ENCODE measurements at places on chromosomes 11 and 22.

GRCh38 chr11:129930296-129930695 is 34.9 kb upstream of the NFRKB start:
- DNase-seq = no peak

- DNase-seq = no peak
Observed at GRCh38 chr11:83726316-83726715, 440.1 kb upstream of the CCDC90B start.

GRCh38 chr11:104163100-104164027 is 583 bp downstream of the PDGFD start:
- no peak for DNase-seq

- no peak for DNase-seq
Observed at GRCh38 chr11:61896665-61897386, 5.5 kb upstream of the FADS3 start.

DNA sequence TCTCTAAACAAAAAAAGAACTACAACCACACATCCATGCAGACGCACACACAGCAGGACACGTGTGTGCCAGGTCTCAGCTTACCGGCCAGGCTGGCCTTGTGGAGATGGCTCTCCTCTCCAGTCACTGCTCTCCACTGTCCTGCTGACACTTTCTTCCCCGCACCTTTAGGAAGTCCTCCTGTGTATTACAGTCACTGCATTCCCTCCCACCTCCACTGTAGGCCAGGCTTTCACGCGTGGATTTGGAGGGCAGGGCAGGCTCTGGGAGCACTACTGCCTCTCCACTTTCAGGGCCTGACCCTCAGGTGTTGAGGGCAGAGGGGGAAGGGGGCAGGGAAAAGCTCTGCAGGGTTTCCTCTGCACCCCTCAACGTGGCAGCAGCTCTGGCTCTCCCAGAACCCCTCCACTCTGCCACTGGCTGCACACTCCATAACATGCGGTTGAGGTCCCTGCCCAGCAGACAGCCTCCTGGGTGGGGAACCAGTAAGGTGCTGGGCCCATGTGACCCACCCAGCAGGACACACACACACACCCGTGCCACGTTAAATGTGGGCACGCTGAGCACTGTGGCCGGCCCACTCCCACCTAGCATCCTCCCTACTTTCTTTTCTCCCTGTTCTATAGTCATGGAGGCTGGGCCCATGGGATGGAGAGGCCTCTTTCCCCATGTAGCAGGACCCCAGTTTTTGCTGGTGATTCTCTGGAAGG is 107.0 kb upstream of the PITPNB start:
- no peak for DNase-seq

- DNase-seq = no peak
Observed at GRCh38 chr11:116835042-116835772, 2.2 kb downstream of the APOA1 start.

- no peak for DNase-seq
Observed at GRCh38 chr11:15665368-15665871, 550.7 kb downstream of the INSC start.

DNA sequence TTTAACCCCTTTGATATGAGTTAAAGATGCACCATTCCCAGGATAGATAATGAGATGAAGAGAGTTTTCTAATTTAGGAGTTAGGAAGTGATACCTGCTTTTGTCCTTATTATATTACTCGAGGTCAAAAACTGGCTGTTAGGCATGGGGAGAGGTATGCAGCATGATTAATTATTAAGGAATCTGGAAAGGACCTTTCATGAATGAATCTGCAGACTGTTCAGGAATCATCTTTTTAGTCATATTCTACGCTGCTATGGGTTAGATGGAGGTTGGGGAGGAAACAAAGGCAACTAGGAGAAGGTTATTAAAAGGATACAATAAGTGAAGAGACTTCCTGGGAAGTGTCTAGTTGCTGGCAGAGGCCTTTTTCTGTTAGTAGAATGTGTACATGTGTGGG is 492.4 kb upstream of the CCDC90B start:
- DNase-seq = no peak

DNA sequence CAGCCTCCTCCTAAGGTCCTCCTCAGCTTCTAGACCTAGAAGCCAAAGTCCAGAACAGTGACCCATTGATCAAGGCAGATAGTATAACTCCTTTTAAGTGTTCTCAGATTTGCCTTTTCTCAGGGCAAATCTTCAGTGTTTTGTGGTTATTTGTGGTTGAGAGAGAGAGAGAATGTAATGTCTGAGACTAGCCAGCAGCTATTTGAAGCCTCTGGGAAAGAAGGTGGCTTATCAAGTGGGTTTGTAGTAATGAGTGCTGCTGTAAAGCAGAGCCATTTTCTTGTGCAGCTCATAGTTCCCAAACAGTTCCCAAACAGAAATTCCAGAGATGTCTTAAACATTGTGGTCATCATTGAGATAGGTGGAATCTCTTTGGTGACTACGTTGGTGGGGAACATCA is 89.5 kb downstream of the RNF169 start:
- no peak for DNase-seq

GRCh38 chr11:75465701-75466531 is 32.9 kb upstream of the KLHL35 start:
- no peak for DNase-seq

GRCh38 chr22:17678817-17679385 is 40.3 kb downstream of the BCL2L13 start:
- DNase-seq = no peak

DNA sequence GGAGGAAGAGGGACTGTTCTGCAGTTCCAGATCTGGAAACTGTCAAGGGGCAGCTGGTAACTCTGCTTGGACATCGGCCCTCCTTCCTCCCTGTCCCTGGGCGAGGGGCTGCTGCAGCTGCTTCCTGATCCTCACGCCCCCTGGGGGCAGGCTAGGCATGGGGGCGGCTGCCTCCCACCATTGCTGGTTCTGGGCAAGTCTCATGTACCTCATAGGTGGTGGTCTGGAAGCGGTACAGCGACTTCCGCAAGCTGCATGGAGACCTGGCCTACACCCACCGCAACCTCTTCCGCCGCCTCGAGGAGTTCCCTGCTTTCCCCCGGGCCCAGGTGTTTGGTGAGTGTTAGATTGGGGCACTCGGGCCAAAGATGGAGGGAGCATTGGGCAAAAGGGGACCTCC is 5.0 kb downstream of the SNX15 start:
- DNase-seq = no peak

GRCh38 chr11:125263268-125263790 is 98.8 kb downstream of the PKNOX2 start:
- DNase-seq = peak; percentile 89

DNA sequence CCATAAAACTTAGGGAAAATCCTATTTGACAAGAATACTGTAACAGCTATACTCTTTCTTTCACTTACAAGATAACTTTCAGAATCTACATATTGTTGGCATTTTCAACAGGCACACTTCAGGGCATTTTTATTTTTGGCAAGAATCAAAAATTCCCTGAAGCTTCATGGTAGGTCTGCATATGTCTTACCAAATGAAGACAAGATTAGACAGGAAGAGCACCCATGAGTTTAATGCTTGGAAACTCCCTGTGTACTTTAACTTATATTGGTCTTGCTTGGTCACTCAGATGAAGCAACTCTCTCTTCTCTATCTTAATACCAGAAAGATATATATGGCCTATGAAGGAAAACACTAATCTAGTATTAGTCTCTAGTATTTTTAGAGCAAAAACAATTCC is 137.7 kb downstream of the ATG16L2 start:
- no peak for DNase-seq

DNA sequence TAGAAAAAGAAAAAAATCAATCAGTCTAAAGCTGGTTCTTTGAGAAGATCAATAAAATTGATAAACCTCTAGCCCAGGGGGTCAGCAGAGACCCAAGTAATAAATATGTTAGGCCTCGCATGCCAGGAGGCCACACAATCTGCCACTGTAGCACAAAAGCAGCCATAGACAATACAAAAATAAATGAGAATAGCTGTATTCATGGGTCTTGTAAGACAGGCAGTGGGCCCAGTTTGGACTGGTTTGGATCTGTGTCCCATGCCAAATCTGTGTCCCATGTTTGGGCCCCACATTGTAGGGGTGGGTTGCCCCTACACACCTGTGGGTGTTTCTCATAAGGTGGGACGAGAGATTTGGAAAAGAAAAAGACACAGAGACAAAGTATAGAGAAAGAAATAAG is 6.6 kb upstream of the PLAAT4 start:
- DNase-seq = no peak

- no peak for DNase-seq
Observed at GRCh38 chr11:77602381-77603088, 12.8 kb downstream of the AQP11 start.

GRCh38 chr22:25818541-25818940 is 76.6 kb downstream of the MYO18B start:
- DNase-seq = no peak

DNA sequence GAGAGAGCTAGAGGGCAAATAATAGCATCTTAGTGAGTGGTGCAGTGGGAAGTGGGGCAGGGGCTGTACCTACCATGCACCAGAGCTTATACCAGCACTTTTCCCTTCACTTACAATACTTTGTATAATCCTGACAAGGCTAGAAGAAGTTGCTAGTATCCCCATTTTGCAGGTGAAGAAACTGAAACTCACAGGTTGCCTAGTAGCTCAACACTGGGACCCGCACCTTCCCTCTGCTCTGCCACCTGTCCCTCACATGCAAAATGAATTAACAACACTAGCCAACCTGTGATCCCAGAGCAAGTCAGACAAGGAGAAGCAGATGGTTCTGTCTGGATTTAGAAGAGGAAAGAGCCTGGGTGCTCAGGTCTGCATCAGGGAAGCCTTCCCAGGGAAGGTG is 510.4 kb downstream of the BUD13 start:
- DNase-seq = no peak

All from left renal pelvis (tissue), 4 donors.